ENCODE measurements at places on chromosomes 13 and 19.

- DNase-seq: peak; percentile 69
These were observed 9.5 kb downstream of the B3GLCT start for GRCh38 chr13:31209172-31209840.

DNA sequence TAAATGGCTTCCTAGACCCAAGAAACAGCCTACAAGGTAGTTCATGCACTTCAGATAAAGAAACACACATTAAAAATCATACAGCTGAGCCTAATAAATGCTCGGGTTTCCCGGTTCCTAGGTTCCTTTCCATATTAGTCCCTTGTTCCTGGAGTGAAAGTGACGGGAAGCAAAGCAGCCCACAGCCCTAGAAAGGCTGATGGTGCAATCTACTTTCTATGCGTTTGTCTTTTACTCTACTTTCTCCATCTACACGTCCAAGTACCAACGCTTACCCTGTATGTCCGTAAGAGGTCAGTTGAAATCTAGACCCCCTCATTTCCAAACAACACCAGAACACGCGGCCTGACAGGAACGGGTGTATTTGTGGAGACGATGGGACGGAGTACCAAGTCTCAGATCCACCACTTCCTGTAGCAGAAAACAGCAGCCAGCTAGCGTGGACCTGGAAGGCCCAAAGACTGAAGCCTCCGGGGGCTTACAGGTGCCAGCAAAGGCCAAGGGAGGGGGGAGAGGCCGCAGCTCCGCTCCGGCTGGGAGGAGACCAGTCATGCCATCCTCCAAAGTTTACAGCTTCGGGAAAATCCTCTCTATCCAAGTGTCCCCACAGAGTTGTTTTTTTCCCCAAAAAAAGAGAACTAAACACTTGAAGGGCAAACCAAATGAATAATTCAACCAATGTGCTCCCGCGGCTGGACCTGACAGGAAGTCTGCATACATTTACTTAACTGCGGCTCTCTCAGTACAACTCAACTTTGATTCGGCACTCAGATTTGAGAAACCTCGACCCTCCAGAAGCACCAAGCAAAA lies 34.1 kb downstream of the STK24 start:
- no peak for DNase-seq

- no peak for DNase-seq
These were observed 7.9 kb downstream of the UPF1 start for GRCh38 chr19:18839465-18840287.

DNA sequence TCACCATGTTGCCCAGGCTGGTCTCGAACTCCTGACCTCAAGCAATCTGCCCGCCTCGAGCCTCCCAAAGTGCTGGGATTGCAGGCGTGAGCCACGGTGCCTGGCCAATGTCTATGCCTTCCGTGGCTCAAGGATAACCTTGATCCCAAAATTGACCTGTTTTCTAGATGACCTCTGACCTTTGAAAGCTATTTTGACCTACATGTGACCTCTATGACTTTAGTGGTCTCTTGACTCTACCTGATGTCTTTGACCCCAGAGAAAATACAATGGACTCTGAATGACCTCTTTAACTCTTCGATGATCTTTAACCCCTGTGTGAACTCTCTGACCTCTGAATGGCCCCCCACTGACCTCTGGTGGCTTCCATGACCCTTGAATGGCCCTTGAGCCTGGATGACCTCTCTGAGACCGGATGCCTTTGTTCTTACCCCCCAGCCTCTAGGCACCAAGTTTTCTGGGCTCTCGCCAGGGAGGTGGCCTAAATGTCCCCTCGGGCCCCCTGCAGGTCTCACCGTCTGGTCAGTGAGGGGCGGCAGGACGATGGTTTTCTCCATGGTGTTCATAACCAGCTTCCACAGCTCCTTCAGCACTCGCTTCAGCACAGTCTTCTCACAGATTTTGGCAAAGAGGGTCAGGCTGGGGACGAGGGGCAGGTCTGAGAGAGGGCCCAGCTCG lies 63.7 kb downstream of the UNC13A start:
- no peak for DNase-seq

- no peak for DNase-seq
These were observed 4.6 kb downstream of the MARK4 start for GRCh38 chr19:45255611-45256157.

- DNase-seq: no peak
These were observed 14.1 kb downstream of the UBAC2 start for GRCh38 chr13:99214731-99215130.

GRCh38 chr19:47628078-47628771 lies 19.3 kb downstream of the BICRA start:
- no peak for DNase-seq

DNA sequence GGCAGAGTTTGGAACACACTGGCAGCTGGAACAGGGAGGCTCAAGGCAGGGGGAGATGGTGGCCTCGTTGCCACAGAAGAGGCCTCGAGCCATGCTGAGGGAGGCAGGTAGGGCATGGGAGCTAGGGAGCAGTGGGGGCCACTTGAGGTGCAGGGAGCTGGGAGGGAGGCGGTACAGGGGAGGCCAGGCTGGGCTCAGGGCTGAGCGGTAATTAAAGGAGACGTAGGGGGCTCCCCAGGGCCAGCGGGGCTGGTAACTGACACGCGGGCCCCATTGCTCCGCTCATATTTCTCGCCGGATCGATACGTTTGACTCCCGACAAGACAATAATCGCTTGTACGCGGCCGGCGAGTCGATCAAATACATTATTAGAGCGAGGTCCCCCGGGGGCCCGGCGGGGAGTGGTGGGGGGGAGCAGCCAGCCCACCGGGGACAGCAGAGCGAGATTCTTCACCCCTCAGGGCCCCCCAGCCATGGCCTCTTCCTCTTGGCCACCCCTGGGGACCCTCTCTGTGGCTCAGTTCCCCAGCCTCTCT lies 2.4 kb upstream of the POU2F2 start:
- no peak for DNase-seq

- DNase-seq: no peak
These were observed 35.5 kb upstream of the CSNK1A1L start for GRCh38 chr13:37141011-37141410.

- DNase-seq: no peak
These were observed 160.4 kb upstream of the PCDH9 start for GRCh38 chr13:67390462-67391086.

DNA sequence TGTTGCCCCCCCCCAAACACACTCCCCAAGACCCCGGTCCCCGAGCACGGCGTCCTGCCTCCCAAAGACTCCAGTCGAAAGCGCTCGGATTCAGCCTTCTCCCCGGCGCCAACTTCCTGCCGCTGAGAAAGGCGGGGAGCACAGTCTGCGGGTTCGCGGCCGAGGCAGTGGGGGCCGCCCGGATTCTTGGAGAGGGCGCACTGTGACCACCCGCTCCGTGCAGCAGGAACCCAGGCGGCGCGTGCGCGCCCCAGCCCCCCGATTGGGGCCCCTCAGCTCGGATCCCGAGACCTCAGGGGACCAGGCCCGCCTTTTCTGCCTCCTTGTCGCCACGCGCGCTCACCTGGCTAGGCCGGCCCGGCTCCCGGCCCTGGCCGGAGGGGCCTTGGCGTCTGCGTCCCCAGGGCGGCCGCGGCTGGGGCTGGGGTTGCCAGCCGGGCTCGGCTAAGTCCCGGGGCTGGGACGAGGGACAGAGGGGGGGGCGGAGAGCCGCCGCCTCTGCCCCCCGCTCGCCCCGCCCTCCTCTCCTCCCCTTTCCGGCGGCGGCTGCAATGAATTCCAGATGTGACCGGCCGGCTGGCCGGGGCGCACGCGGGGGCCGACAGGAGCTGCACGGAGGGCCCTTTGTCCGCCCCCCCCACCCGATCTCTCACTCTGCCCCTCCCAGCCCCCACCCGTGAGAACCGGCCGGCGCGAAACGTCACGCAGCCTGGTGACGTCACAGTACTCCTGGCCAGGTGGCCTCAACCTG lies at the start of gene S1PR2:
TSS of gene S1PR2 (minus strand) at position 471 of the 751 bp plus-strand sequence. CDS start 6,426 bp downstream, outside the sequence.
- DNase-seq: peak; percentile 66

- DNase-seq: no peak
These were observed 126.7 kb downstream of the ABCC4 start for GRCh38 chr13:95174517-95174916.

GRCh38 chr19:33620611-33621010 lies 1.1 kb upstream of the CHST8 start:
- no peak for DNase-seq

GRCh38 chr19:32309711-32310390 lies 35.6 kb upstream of the ZNF507 start:
- no peak for DNase-seq

DNA sequence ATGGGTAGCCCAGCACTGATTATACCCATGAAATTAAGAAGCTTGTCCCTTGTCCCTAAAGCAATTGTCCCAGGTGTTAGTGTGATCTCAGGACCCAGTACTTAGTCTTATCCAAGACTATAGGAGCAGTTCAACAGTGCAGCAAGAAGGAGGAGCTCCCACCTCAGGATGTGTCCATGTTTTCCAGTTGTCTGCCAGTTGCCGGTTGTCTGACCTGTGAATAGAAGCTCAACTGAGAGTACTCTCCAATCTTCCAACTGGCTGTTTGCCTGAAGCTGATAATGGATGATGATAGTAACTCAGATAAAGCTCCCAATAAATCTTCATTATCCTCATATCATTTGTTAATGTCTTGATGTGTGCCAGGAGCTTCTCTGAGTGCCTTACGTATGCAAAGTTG lies 107.2 kb upstream of the HTR2A start:
- DNase-seq: no peak

DNA sequence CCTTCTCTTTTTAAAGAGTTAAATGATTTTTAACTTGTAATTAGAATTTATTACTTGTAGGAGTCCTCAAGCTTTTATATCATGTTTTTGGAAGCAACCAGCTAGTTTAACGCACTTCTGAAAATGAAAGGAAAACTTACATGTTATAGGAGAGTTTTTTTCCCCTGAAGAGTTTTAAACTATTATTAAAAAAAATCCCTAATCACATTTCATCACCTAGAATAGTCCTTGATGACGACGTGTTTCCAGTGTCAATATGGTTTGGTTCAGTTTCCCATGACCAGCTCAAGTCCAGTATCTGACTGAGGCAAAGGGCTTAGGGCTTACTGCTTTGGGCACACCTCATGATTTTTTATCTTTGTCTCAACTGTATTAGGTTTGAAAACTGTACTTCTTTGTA lies 36.0 kb downstream of the URI1 start:
- DNase-seq: no peak

DNA sequence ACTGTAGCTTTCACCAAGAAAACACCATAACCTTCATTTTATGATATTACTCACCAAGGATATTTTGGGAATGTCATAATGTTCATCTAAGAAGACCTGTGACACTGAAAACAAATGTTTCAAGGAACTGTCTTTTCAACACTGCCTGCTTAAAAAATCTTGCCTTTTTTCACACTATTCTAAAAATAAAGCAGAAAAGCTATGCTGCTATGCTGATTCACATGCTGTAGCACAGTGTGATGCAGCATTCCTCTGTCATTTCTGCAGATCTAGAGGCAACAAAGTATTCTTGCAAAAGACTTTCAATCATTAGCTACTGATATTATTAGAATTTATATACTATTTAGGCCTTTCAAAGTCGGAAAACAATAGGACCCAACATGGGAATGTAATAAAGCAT lies 525.7 kb downstream of the UQCRFS1 start:
- no peak for DNase-seq

GRCh38 chr19:42272989-42273406 lies 3.9 kb downstream of the CIC start:
- no peak for DNase-seq

DNA sequence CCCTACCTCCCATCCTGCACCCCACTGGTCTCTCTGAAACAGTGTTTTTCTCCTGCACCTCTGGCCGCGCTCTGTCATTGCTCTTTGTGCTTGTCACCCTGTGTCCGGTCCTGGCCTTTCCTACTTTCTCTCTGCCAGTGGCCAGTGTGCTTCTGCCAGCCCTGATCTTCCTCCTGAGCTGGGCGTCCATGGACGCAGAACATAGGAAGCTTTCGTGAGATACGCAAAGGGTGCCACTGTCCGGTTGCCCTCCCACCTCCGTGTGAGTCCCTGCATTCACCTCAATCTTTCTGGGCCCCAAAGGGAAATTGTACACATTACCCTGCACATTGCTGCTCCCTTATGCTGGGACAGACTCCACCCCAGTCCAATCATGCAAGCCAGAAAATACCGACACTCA lies 105.7 kb upstream of the SOX1 start:
- no peak for DNase-seq

DNA sequence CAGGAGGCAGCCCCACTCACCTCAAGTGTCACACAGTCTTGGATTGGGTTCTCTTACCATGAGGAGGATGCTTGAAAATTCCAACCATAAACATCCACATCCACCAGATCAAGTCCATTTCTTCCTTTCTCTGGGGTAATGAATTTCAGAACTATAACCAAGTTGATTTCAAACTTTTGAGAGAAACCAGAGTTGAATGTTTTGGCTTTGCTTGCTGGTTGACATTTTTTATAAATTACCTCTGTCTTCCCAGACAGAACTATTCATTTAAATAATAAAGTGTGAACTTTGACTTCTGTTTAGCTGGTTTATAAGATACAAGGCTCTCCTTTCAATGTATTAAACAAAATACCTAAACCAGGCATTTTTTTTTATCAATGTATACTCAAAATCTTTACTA lies 550.7 kb downstream of the KCTD12 start:
- DNase-seq: no peak

DNA sequence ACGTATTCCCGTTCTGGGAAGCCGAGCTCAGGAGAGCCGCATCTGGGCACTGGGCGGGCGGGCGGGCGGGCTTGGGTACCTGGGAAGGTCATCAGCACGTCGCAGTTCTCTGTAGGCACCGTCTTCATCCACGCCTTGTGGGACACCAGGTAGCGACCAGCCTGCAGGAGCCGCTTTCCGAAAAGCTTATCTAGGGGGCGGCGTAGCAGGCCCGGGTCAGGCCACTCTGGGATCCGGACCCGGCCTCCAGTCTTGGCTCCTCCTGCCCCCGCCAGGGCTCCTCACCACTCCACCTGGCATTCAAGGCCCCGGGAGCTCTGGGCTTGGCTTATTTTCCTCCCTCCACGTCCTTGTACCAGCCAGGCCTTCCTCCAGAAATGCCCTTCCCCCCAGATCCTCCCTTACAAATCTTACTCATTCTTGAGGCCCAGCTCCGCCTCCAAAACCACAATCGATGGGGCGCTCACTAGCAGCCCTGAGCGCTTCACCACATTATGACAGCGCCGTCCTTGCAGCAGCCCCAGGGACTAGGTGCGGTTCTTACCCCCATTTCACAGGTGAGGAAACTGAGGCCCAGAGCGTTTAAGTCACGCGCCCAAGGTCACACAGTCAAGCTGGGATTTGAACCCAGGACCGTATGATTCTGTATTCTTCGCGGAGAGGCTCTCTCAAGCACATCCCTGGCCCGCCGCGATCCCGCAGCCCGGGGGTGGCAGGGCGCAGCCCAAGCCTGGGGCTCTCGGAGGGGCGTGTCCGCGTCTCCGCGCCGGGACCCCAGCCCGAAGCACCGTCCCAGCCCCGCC lies 843 bp downstream of the ANO8 start:
- no peak for DNase-seq

DNA sequence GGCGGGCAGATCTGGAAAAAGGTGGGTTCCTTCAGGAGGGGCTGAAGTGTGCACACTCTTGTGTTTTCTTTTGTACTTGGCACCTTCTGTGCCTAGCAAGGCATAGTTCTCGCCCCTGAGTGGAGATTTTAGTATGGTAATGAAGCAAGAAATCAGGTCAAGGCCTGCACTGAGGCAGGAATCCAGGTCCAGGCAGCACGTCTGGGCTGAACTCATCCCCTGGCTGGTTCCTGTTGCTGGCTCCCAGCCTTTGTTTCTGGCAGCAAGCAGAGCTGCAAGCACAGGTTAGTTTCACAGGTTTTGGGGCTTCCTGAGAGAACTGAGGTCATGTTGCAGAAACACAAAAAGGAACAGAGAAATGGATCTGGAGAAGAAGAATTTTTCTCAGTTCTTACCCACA lies 21.2 kb downstream of the SIGLEC7 start:
- no peak for DNase-seq

Data from NCI-H2081 (cell line).